ENCODE measurements at places on chromosomes 12 and 14. TPM values are rescaled to one million over a fixed set of nuclear protein-coding genes. Genes with fewer than 3 reads are reported as not detected.

GRCh38 chr12:114916541-114916940 is 232.6 kb upstream of the TBX3 start:
- no peak for DNase-seq

The GLIPR1L2 gene
- total RNA-seq, result not detected

The NEUROD4 gene
- total RNA-seq, result not detected

- no peak for DNase-seq
Measured at GRCh38 chr14:81567302-81567701, 33.6 kb upstream of the SEL1L start.

Measured in H7 (cell line).